ENCODE measurements at places on chromosomes 2 and 18.

- no peak for DNase-seq
Measured at GRCh38 chr2:160657196-160657595, 163.6 kb upstream of the RBMS1 start.

GRCh38 chr18:57547260-57547659 lies 39.2 kb downstream of the FECH start:
- no peak for DNase-seq

DNA sequence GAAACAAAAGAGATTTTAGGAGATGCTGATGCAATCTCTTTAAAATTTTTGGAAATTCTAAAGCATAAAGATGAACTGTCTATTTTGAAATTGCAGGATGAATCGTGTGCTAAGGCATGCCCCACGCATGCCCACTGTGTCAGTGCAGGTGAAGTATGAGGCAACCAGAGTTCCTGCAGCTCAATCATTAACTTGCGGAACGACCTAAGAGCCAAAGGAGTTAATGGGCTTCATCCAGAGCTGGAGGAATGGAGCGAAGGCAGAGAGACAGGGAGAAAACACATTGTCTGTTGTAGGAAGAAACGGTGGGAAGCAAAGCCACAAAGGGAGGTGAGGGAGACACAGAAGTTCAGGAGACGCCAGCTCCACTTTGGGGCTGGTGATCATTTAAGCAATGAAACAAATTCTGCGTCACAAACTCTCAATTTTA lies 265.2 kb downstream of the CCDC85A start:
- DNase-seq: no peak

- no peak for DNase-seq
Measured at GRCh38 chr2:145100301-145100700, 580.4 kb upstream of the ZEB2 start.

GRCh38 chr18:27520401-27520800 lies 335.3 kb upstream of the CHST9 start:
- DNase-seq: no peak
